NCI-H748 treated with DMSO at 0.1 percent for 48 hours (cell line): ENCODE measurements at places on chromosomes 13 and 19.

GRCh38 chr13:29621841-29622240, 26.4 kb upstream of the SLC7A1 start:
- DNase-seq, result no peak

GRCh38 chr19:33698576-33699435, 77.1 kb downstream of the CHST8 start:
- no peak for DNase-seq

DNA sequence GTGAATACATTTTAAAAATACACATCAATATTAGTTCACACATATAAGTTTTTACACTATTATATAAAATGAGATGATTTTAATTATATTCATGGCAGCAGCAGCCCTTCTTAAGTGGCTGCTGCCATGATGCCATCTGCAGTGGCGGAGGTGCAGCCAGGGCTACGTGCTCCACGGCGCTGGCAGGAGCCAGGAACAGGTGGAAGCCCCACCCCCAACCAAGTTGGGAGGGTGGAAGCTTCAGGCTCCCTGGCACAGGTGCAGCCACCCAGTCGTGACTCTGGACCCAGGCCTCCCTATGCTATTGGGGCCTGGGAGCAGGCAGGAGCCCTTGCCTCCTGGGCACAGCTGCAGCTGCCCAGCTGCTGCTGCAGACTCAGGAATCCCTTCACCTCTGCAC, 646.9 kb upstream of the PCDH9 start:
- no peak for DNase-seq

DNA sequence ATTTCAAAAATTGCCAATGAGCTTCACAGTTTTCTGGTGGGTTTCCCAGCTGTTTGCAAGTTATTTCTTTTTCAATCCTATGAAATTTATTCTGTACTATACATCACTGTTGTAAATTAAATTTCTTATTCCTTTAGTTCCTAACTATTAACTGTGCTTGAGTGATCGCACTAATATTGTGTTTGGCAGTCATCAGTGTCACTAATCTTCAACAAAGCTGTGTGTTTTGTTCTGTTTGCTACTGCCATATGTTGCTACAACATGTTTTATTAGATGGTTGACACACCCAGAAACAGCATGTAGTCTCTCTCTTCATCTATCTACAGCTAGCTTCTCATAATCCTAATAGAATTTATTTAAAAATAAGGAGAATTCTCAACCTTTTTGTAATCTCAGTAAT, 453.6 kb upstream of the PRR20A start:
- peak; percentile 68 for DNase-seq

GRCh38 chr13:93227878-93228642, 1.5 kb downstream of the GPC6 start:
- peak; percentile 56 for DNase-seq

- DNase-seq, result no peak
Measured at GRCh38 chr13:79485014-79485811, 4.3 kb downstream of the NDFIP2 start.

- DNase-seq, result no peak
Measured at GRCh38 chr13:74090869-74091605, 43.2 kb downstream of the KLF12 start.

DNA sequence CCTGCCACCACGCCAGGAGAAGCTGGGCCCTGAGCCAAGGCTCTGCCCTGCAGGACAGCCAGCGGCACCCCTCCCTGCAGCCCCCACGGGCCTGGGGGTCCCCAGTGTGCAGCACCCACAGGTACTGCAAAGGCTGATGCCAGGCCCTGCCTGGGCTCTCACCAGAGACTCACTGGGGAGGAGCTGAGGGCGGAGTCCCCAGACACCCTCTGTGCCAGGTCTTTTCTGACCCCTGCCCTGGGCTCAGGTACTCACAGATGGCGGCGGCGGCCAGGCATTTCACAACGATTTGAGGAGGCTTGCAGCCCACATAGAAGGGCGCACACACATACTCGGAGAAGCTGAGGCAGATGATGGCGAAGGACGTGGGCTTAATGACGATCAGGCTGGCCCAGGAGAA, 5.7 kb downstream of the SLC7A9 start:
- DNase-seq, result no peak

GRCh38 chr19:38850436-38850975, 720 bp upstream of the HNRNPL start:
- peak; percentile 80 for DNase-seq

- no peak for DNase-seq
Measured at GRCh38 chr19:7930765-7931164, 4.8 kb upstream of the CTXN1 start.

DNA sequence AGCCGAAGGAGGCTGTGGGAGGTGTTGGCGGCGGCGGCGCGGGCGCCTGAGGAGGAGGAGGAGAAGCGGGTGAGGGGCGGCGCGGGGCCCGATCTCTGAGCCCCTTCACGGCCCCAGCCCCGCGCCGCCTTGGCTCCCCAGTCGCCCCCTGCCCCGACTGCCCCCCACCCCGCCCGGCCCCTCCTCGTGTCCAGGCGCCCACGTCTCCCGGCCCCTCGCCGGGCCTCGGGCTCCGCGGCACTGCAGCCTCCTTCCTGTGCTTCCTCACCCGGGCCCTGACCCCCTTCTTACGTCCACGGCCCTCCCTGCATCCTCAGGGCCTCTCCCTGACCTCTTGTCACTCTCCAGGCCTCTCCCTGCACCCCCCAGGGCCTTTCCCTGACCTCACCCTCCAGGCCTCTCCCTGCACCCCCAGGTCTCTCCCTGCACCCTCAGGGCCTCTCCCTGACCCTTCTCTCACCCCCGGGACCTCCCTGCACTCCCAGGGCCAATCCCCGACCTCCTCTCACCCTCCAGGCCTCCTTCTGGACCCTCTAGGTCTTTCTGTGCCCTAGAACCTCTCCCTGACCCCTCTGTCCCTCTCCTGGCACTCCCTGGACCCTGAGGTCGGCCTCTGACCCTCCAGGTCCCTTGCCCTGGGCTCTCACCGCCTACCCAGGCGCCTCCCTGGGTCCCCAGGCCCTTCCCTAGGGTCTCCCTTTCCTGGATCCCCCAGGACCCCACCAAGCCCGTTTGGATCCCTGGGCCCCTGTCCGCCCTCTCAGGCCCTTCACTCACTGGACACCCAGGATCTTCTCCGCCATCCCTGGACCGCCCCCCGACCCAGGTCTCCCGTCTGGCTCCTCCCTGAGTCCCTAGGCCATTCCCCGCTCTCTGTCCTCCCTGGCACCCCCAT, 460 bp downstream of the KMT5C start:
- no peak for DNase-seq

GRCh38 chr13:23731709-23732108, 157.5 kb downstream of the MIPEP start:
- DNase-seq, result no peak

- no peak for DNase-seq
Measured at GRCh38 chr19:39867133-39867532, 21.0 kb upstream of the FBL start.

- DNase-seq, result no peak
Measured at GRCh38 chr13:111902726-111903125, 164.2 kb upstream of the SOX1 start.

GRCh38 chr19:31613683-31614219, 264.5 kb upstream of the TSHZ3 start:
- no peak for DNase-seq

- no peak for DNase-seq
Measured at GRCh38 chr19:46626446-46626845, 1.6 kb upstream of the PTGIR start.

- no peak for DNase-seq
Measured at GRCh38 chr19:40390084-40390742, at the start of gene HIPK4. HIPK4 (minus strand) TSS chr19:40390181; CDS start chr19:40389902, 279 bp downstream.

GRCh38 chr13:104487006-104487405, 1420.8 kb upstream of the SLC10A2 start:
- DNase-seq, result no peak

DNA sequence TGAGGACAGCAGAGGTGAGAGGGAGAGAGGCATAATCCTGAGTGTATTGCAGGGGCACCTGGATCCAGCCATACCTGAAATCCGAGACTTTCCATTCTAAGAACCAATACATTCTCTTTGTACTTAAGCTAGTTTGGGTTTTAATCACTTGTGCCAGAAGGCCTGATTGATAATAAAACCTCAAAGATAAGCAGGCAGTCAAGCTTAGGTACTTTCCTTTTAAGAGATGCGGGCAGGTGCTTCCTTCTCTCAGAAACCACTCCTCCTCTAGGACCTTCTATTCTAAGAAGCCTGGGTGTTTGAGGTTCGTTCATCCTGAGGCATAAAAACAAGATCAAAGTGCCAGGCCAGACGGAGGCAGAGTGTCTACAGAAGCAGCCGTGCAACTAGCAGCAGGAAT, 22.2 kb downstream of the FAM187B start:
- no peak for DNase-seq

GRCh38 chr19:19342086-19343015, 21.7 kb downstream of the MAU2 start:
- DNase-seq, result peak; percentile 6

DNA sequence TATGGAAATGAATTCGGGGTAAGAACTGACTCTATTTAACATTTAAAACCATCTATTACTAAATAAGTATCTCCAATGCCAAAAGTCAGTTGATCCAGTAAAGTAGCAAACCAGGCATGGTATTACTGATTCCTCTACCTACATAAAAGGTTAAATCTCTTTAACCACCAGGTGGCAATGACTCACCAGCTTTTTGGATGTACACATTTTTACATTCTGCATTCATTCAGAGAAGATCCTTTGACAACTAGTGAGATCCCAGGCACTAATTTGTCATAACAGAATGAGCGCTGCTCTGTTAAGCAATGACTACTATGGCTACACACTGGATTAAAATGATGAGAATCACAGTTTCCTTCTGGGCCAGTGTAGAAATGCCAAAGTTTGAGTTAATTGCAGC, 329.8 kb upstream of the GPC6 start:
- DNase-seq, result peak; percentile 44

DNA sequence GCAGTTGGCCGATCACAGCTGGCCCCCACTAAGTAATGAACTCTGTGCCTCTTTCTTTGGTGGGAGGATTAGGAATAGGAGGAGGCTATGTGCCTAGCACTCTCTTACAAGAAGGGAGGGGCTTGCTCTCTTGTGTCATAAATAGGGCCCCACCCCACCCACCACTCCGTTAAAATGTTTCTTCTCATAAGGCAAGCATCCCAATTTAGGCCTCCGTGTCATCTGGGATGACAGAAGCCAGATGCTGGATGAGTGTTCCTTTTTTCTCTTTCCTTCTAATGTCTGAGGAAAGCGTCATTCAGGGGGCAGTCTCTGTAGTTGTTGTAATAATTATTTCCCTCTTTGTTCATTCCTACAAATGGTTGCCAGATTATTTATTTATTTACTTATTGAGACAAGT, at the start of gene LIPE:
TSS of gene LIPE (minus strand) at position 76 of the 400 bp plus-strand sequence. CDS start 239 bp downstream, outside the sequence.
- no peak for DNase-seq

- DNase-seq, result no peak
Measured at GRCh38 chr13:80303225-80303811, 37.6 kb downstream of the SPRY2 start.

DNA sequence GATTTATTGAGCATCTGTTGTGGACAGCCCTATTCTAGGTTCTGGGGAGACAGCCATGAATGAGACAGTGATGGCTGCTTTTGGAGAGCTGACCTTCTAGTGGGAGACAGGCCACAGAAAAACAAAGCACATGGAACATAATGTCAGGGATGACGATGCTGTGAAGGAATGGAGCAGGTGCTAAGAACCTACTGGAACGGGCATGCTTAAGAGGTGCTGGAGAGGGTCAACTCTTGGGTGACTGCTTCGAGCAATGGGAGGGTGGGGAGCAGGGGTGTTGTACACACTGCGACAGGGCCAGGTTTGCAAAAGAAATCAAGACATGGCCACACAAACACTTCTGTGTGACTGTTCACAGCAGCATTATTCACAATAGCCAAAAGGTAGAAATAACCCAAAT, 12.1 kb upstream of the CEACAM16 start:
- DNase-seq, result no peak

- DNase-seq, result peak; percentile 96
Measured at GRCh38 chr13:36346222-36347083, at the start of gene SPART. SPART (minus strand) TSS chr13:36346394; CDS start chr13:36335830, 10,564 bp downstream.

- DNase-seq, result no peak
Measured at GRCh38 chr19:5030136-5030820, 61.4 kb downstream of the KDM4B start.

GRCh38 chr19:42246143-42246921, 3.9 kb upstream of the GSK3A start:
- no peak for DNase-seq

- DNase-seq, result no peak
Measured at GRCh38 chr13:39600766-39601165, 2.2 kb downstream of the LHFPL6 start.

DNA sequence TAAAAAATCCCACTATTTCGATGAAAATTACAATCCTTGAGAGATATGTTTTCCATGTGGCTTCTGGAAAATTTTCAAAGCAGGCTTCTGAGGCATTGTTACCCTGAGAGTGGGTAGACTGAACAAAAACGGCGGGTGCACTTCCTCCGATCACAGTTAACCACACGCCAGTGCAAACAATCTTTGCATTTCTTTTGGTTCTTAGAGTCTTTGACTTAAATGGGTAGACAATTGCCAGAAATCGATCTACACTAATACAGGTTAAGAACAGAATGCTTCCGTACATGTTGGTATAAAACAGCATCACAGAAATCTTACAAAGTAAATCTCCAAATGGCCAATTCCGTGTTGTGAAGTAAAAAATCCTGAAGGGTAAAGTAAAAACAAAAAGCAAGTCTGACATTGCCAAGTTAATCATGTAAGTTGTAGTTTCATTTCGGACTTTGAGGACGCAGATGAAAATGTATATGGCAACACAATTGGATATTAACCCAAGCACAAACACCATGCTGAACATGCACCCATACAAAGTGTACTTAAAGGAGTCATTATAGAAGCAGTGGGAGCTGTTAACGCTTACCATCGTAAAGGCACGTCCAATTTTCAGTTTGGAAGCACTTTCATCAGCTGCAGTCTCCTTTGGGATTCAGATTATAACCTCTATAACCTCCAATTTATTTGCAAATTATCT, 927 bp downstream of the LPAR6 start:
- DNase-seq, result no peak

DNA sequence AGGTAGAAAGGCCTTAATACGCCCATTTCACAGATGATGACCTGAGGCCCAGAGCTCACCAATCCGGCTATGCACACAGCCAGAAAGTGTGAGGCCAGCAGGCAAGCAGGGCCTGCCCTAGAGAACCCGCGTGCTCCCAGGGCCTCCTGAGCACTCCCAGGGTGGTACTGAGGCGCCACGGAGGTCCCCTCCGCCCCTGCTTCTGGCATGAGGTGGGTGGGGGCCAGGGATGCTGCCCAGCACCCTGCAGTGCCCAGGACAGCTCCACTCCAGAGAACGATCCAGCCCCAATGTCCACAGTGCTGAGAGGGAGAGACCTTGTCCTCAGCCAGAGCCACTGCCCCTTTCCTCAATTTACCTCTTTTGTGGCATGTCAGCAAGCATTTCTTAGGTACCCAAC, 13.9 kb downstream of the SGTA start:
- DNase-seq, result no peak

GRCh38 chr13:30044932-30045331, 194.5 kb upstream of the UBL3 start:
- no peak for DNase-seq

GRCh38 chr13:25733696-25734435, 317.9 kb downstream of the SHISA2 start:
- peak; percentile 57 for DNase-seq

- DNase-seq, result no peak
Measured at GRCh38 chr13:109595471-109595870, 190.9 kb downstream of the IRS2 start.

- no peak for DNase-seq
Measured at GRCh38 chr19:48635966-48636858, 967 bp downstream of the DBP start.
